Stimulated activated CD4-positive, alpha-beta T cell treated with anti-CD3 and anti-CD28 coated beads, TNF-alpha, amount 100 ng/mL, for 1 hour (primary cell): ENCODE measurements at places on chromosomes 13 and 19.

DNA sequence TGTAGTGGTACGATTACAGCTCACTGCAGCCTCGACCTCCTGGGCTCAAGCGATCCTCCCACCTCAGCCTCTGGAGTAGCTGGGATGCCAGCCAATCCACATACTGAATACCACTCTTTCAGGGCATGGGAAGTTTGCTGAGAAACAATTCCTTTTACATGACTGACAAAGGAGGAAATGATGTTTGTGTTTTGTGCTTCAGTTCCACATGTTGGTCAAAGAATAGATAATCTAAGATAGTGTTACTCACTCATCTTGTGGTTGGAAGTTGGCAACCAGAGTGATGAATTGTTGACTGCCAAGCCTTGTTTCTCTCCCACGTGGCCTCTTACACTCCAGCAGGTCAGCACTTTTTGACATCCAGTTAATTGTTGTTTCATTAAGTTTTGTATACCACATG, 7.6 kb downstream of the MBD3L2B start:
- DNase-seq, result no peak

- no peak for DNase-seq
Measured at GRCh38 chr13:22776394-22777186, 404.2 kb upstream of the SGCG start.

GRCh38 chr19:7083076-7083956, 13.8 kb downstream of the ZNF557 start:
- DNase-seq, result no peak

DNA sequence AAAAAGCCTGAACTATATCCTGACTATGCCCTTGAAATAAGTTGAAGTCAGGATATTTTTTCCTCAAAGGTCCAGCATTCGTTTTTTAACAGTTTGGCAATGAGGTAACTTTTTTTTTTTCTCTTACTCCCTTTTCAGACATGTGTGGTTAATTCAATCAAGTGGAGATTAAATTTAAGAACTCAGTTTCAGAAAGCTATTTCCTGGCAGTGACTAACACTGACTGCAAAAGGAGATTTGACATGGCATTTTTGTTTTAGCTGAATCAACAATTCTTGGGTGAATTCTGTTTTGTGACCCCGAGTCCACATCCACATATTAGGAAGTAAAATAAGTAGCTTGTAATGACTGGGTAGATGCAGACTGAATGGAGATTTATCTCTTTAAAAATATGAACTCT, 716.4 kb downstream of the PCDH9 start:
- no peak for DNase-seq

- no peak for DNase-seq
Measured at GRCh38 chr13:44249431-44249836, 124.2 kb upstream of the SERP2 start.

DNA sequence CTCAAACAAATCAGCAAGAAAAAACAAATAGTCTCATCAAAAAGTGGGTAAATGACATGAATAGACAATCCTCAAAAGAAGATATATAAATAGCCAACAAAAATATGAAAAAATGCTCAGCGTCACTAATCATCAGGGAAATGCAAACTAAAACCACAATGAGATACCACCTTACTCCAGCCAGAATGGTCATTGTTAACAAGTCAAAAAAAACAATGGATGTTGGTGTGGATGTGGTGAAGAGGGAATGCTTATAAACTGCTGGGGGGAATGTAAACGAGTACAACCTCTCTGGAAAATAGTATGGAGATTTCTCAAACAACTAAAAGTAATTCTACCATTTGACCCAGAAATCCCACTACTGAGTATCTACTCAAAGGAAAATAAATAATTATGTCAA, 239.2 kb upstream of the RFC3 start:
- no peak for DNase-seq

GRCh38 chr13:96993634-96994016, 651 bp downstream of the OXGR1 start:
- no peak for DNase-seq

DNA sequence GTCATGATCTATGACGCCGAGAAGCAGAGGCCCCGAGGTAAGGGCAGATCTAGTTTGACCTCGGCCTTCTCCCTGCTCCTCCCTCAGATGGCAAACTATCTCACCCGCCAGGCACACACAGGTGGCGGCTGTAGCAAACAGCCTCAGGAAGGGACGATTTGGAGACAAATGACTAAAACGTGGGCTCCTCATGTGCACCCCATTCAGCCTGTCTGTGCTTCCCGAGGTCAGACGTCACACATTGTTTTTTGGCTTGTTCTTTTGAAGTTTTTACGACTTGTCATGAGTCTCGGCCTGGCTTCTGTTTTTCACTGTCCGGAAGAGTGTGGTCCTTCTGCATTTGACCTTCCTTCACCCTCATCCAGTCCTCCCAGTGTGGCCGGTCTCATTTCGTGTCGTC, 15.0 kb downstream of the DAZAP1 start:
- no peak for DNase-seq

DNA sequence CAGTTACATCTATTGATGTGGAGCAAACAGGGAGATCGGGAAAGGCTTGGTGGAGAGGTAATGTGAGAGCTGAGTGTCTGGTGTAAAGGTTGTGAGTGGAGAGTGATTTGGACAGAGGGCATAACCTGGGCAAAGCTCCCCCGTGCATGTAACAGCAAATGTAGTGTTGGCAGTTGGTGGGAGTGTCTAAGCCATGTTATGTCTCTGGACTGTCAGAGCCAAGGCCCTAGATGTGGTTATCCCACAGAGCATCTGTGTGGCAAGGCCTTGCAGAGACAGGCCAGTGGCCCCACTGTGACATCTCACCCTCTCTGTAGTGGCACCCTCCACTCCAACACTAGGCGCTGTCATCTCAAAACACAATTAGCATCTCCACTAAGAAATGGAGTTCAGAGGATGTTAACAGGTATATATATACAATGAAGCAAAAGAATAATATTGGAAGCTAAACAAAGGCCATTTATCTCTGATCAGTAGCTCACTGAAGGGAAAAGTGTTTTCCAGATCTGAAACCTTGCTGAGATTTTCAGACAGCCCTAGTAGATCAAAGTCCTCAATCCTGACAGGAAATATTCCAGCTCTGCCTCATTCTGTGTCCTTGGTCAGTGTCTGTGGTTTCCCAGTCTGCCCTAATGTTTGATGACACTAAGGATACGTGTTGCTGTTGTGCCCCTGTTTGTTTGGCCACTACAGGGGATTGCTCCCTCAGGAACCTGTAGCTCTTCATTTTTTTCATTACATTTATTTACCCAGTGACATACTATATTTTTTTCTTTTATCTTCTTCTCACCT, 20.2 kb downstream of the POLR1D start:
- DNase-seq, result no peak

DNA sequence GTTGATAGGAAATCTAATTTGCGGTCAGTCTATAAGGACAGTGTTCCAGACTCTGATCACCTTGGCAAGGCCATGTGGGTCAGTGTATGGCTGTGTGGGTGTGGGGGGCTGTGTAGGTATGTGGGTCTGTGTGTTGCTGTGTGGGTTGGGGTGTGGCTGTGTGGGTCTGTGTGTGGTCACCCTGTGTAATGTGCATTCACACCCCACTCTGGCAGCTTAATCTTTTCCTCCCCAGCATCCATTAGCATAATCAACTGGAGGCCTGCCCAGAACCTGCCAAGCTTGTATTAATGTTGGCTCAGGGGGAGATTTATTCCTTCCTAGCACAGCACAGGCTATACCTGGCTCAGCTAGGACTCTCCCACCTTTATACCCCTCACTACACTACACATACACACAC, 203.2 kb downstream of the TUBA3C start:
- DNase-seq, result no peak

DNA sequence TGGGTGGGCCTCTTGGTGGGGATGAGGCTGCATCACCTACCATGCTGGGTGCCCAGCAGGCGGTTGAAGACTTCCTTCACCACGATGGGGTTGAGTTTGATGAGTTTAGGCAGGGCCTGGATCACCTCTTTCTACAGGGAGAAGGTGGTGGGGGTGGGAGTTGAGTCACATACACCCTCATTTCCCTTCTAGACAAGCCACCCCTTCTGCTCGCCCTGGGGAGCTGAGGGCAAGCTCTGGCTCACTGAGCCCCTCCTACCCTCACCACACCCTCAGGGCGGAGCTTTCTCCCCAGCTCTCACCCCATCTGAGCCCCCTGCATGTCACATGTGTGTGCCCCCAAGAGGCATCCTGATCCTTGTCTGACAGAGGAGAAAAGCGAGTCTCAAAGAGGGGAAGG, 7.6 kb upstream of the RSPH6A start:
- DNase-seq, result no peak

DNA sequence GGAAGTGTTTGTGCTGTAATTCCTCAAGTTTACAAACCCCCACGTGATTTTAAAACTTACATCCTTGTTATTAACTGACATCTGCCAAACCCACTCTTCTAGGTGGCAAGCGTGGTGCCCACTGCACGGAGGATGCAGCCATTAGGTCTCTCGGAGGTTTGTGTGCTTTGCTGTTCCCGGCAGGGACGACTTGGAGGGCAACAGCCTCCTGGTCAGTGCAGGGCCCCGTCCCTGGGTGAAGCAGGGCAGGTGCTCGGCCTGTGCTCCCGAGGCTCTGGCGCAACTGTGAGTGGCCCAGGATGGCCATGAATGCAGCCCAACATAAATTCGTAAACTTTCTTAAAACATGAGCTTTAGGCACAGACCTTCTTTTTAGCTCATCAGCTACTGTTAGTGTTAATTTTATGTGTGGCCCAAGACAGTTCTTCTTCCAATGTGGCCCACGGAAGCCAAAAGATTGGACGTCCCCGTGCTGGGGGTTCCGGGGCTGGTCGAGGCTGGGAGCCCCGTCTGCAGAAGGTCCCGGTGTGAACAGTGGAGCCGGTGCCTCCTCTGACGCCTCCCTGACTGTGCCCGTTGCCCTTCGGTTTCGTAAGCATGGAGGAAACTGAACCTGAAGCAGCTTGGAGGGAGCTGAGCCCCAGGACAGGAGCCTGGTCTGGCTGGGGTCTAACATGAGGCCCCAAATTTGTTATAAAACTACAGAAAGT, 11.9 kb downstream of the GAS6 start:
- DNase-seq, result no peak

DNA sequence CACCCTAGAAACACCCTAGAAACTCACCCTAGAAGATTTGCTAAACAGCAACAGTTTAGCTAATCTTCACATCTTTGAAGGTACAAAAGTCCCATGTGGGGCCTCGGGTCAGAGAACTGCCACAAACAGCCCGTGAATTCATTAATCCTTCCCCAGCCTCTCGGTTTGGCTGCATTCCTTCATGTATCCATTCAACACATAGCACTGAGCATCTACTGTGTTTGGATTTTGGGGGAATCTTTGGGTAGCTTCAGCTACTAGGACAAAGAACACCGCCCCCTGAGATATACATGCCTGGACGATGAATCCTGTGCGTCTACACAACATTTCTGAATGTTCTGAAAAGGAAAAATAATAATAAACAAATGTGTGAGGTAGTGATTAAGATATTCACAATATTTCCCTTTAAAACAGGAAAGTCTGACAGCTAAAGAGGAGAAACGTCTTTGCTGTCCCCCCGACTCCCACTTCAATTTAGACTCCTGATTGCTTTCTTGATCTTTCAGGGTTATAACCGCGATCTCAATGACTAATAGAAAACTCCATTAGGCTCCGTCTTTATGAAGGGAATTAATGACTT, 63.5 kb downstream of the ALOX5AP start:
- no peak for DNase-seq

DNA sequence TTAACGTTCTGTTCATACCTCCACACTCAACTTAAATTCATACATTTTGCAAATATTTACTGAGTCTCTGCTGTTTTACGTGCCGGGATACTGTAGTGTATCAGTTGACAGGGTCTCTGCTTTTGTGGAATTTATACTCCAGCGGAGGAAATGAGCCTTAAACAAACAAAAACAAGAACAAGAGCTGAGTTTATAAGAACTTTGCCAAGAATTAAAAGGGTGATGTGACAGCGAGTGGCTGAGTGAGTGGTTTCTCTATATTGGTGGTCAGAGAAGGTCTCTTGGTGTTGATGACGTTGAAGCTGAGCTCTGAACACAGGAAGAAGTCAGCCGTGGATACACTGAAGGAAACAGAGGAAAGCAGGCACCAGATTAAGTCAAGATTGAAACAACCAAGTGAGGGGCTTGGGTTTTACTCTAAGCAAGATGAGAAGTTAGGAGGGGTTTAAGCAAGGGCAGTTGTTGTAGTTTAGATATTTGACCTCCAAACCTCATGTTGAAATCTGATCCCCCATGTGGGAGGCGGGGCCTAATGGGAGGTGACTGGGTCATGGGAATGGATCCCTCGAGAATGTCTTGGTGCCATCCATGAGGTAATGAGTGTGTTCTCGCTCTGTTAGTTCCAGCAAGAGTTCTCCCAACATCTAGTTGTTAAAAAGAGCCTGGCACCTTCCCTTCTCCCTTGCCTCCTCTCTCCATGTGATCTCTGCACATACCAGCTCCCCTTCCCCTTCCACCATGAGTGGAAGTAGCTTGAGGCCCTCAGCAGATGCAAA, 248.3 kb downstream of the DCLK1 start:
- DNase-seq, result no peak

DNA sequence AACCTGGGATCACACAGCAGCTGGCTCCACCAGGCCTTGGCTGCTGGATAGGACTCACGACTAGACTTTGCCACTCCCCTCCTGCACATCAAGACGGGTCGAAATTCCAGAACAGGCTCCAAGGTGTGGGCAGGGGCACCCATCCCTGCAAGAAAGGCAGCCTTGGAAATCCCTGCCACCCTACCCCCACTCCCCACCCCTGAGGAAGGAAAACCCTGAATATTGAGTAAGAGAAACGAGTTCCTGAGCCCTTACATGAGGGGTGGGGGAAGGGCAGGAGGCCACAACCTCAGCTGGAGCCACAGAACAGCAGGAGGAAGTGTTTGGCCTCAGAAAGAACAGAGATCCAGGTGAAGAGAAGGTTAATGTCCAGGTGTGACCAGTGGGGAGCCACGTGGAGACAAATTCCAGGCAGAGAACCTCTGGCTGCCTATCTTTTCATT, 20.1 kb downstream of the DEDD2 start:
- DNase-seq, result no peak

DNA sequence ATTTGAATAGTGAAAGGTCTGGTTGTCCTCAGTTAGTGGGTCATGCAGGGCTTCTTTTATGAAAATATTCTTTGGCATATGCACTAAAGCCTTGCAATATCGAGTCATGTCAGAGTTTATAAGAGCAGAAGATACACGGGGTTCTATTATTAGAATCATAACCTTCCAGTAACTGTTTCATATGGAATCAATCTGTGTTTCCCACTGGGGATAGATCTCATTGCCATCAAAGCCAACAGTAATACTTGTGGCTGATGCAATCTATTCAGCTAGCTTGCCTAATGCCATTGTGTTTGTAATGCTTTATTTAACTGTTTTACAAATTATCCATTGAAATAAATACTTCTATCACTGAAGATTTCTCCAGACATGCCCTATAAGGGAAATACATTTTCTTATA, 746.9 kb upstream of the PCDH9 start:
- DNase-seq, result no peak

GRCh38 chr13:102847272-102848234, 1.7 kb downstream of the ERCC5 start:
- DNase-seq, result no peak

GRCh38 chr19:47560999-47561398, 11.9 kb downstream of the ZNF541 start:
- DNase-seq, result no peak

GRCh38 chr13:101712026-101712348, 259.5 kb downstream of the ITGBL1 start:
- no peak for DNase-seq

GRCh38 chr13:30125422-30126073, 181.8 kb downstream of the KATNAL1 start:
- DNase-seq, result no peak

- DNase-seq, result no peak
Measured at GRCh38 chr13:25249001-25249543, 38.2 kb downstream of the MTMR6 start.

GRCh38 chr19:55635334-55635717, 5.5 kb upstream of the ZNF580 start:
- no peak for DNase-seq

GRCh38 chr13:57635541-57636085, 4.1 kb downstream of the PCDH17 start:
- DNase-seq, result no peak
